ENCODE measurements at places on chromosomes 7 and 10.

DNA sequence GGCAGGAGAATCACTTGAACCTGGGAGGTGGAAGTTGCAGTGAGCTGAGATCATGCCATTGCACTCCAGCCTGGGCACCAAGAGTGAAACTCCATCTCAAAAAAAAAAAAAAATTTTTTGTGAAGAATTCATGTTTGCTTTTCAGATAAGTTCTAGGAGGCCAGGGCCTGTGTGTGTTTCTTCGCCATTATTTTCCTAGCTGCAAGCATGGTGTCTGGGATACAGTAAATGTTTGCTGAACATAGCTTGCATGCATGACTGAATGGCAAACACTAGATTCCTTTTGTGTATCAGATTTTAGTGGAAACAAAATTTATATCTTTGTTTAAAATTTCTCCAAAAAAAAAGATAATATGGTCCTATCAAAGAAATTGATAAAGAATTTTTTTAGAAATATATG, 9.7 kb upstream of the MACC1 start:
- no peak for DNase-seq

DNA sequence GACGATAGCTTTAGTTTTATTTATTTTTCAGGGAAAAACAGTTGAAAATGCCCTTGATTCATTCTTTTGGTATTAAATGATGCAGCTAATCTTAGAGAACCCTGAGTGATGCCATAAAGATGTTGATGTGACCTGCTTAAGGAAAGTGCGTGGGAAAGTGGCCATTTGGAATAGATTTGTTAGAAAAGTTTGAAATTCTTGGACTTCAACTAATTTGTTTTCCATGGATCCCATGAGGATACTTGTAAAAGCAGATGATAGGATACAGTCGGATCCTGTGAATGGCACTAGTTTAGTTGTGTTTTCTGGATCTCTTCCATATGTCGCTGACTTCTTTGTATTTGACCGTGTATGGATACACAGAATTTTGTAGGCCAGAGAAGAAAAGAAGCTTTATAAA, 69.0 kb downstream of the SEPTIN7 start:
- DNase-seq: no peak

DNA sequence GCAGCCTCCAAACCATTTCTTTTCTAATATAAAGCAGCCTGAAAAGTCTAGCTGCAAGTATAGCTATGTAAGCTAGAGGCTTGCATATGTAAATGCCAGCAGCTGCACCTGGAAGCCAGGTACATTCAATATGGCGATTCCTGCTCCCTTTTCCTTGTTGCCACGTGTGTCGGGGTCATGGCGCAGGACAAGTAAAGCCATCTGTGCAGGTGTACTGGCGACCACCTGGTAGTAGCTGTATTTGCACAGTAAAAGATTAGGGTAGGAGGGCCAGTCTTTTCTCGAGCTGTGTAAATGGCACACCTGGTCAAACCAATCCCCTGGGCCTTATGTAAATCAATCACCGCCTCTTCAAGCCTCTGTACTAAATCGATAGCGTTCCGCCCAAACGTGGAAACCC, 484.5 kb downstream of the MAGI2 start:
- DNase-seq: no peak

DNA sequence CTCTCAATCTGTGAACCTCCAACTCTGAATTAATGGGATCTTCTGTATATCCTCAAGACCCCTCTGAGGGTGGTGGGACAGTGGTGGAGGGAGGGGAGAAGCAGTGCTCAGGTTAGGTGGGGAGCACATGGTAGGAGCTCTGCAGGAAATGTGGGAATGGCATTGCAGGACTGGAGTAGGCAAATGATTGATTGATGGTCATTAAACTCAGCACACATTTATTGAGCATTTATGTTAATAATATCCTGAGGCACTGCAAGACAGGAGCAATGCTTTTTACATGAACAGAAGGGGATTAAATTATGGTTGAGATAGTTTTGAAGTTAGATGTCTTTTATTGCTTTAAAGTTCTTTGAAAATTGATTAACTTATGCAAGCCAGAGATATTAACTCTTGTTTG, 14.1 kb downstream of the BMPER start:
- DNase-seq: no peak

DNA sequence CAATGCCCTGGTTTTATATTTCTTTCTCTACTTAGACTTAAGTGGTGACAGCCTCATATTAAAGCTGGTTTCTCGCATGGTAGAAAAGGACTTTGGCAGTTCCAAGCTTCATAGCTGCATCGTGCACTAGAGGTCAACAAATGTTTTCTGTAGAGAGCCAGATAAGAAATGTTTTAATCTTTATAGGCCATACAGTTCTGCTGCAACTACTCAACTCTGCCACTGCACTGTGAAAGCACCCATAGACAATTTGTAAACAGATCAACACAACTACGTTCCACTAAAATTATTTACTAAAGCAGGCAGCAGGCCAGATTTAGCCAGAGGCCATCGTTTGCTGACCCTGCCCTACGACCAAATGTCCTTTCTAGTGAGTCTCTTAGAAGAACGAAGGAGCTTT, 36.7 kb downstream of the CSGALNACT2 start:
- DNase-seq: no peak

DNA sequence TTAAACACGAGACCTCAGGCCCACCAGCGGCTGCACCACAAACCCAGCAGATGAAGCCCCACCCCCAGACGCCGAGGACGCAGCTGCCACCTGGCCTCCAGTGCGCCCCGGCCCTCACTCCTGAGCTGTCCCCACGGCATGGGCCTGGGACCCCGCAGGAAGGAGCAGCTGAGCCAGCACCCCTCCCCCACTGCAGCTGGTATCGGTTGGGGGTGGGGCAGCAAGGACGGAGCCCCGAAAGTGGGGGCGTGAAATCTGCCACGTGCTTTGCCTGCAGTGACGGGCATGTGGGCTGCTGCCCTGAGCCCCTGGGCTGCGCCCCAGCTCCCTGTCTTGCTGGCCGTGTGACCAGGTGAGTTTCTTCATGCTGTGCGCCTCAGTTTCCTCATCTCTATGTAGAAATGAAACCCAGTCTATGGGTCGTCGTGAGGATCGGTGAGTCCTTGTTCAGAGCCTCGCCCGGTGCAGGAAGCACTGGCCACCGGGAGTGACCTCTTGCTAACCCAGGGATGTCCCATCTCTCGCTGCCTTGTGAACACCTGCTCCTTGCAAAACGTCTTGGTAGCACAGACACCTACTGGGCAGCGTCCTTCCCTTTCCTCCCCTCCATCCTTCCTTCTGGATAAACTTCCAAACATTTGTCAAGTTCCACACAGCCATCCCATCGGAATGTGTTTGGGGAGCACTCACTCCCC, 32.0 kb downstream of the CFAP46 start:
- no peak for DNase-seq

DNA sequence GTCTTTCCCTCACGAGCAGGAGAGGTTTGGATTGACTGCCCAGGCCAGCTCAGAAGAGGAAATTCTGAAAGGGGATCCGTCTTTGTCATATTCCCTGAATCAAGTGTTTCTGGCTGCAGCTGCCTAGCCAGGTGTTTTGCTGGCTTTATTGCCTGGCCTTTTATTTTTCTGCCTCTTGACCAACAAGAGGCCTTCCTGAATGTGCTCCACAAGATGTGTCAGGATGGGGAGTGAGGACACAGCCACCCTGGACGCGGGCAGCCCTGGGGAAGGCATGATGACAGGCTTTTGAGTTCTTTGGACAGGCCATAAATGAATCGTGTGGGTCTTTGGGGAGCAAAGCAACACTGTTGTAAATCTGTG, 163.6 kb downstream of the CAMK1D start:
- DNase-seq: no peak

- no peak for DNase-seq
Observed at GRCh38 chr7:46133072-46133471, 212.0 kb upstream of the IGFBP3 start.

DNA sequence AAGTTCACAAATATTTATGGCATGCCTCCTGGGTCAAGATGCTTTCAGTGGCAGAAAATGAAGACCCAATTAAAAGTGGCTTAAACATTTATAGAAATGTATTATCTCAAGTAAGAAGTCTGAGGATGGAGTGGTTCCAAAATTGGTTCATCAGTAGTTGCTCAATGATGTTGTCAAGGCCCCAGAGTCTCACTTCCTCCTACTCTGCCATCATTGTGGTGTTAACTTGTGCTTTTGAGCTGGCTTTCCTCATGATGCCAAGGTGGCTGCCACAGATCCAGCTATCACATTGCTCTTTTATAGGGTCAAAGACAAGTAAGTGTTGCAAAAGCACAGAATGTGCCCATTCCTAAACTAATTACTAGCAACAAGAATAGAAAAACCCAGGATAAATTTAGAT, 404.6 kb upstream of the NRP1 start:
- DNase-seq: no peak

GRCh38 chr10:80829562-80829961, 291.9 kb downstream of the SH2D4B start:
- no peak for DNase-seq

GRCh38 chr7:29042824-29043231, 84.7 kb upstream of the TRIL start:
- no peak for DNase-seq

DNA sequence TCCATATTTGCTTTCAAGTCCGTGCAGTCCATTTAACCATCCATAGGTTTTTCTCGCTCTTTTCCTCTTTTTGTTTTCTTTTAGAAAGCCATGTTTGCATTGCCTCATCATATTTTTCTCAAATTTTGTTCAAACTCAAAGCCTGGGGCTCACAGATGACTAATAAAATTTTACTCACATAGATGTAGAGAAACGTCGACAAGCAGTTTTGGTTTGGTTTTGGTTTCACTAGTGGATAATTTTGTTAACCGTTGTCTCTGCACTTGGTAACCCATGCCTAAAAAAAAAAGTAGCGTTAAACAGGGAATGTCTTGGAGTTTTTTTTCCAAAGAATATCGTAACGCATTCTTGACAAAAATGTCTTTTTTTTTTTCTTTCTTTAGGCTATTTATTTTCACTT, 344.2 kb upstream of the GALNT17 start:
- no peak for DNase-seq

DNA sequence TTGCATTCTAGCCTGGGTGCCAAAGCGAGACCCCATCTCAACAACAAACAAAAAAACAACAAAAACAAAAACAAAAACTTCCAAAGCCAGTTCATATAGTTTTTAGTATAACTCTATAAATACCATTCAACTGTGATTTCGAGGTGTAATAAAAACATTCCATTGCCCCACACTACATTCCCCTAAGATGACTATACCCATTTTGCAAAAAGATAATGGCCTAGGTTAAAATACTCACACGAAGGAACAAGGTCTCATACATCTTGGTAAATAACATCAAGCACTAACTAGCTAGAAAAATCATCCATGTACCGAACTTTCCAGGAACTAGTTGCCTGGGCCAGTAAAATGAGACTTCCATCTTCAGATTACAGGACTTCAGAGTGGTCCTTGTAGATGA, 55.4 kb downstream of the GLI3 start:
- DNase-seq: no peak

DNA sequence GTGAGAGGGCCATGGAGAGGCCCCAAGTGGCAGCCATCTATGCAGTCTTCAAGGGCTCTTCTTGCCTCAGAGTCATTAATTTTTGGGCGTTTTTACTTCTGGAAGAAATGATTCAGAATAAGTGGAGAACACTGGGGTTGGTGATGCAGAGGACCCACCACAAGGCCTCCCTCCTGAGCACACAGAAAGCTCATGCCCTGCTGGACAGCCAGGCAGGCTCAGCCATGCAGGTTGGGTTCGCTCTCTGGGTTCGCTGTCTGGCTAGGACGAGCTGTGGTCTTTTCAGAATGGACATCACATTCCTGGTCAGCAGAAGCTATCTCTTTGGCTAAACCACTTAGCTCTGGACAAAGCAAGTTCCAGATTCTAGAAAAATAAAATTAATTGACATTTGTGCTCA, 480.8 kb downstream of the RPS24 start:
- DNase-seq: no peak

DNA sequence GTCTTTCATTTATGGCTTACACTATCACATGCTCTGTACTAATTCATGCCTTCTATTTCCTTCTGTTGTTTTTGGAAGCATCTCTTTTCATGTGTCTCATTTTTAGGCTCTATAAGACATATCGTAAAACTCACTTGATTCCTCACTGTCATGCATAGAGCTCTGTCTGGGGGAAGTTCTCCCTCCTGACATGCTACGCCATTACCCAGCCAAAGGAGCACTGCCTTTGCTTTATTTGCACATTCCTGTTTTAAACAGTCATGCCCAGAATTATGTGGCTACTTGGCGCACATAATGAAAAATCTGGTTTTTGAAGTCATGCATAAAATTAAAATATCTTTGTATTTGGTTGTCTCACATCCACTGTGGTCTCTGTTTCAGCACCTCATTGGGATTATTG, 17.6 kb upstream of the AKR1C3 start:
- no peak for DNase-seq

GRCh38 chr10:14146025-14146424, 184.7 kb downstream of the FRMD4A start:
- DNase-seq: no peak

DNA sequence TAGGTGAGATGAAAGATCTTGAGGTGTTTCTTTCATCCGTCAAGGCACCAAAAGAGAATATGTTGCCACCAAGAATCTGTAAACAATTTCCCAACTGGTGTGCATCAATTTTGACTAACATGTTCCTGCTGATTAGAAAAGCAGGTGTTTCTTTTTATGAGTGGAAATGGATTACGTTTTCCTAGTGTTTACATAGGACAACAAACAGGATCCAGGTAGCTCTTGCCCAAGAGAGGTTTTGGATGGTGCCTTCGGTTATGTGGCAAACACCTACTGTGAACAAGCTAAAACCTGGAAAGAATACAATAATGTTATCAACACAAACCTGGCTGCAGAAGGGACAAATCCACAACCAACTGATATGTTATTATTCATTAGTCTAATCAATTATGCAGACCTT, 53.6 kb upstream of the WNT16 start:
- DNase-seq: no peak

- no peak for DNase-seq
Observed at GRCh38 chr7:50121286-50121685, 28.2 kb upstream of the ZPBP start.

DNA sequence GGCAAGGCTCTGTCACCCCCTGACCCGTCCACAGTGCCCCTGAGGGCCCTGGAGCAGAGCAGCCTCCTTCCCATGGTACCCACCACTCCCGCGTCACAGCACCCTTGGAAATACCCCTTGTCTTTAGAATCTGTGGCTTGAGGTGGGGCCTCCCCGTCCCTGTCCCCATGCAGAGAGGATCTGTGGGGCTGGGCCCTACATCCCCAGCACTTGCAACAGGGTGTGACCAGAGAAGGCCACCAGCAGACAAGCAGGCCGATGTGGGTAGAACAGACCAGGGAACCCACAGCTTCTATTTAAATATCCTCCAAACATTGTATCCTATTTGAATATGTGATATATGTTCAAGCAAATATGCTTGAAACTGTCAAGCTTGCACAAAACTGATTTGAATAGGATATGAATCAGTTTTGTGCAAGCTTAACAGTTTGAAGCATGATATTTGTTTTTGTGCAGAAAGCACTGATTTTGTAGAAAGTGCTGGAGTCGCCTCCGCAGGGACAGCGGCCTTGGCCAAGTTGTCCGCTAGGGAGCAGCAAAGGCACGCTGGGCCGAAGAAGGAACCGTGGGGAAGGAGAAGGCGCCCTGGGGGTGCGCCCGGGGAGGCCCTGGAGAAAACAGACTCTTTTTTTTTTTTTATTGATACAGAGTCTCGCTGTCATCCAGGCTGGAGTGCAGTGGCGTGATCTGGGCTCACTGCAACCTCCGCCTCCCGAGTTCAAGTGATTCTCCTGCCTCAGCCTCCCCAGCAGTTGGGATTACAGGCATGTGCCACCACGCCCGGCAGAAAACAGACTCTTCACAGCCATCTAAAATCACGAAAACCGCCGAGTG, 2.2 kb downstream of the CFAP46 start:
- DNase-seq: peak; percentile 36

GRCh38 chr7:40041456-40041855, 91.4 kb downstream of the CDK13 start:
- no peak for DNase-seq
